Naive B cell (primary cell): ENCODE measurements at places on chromosomes 5 and 9.

DNA sequence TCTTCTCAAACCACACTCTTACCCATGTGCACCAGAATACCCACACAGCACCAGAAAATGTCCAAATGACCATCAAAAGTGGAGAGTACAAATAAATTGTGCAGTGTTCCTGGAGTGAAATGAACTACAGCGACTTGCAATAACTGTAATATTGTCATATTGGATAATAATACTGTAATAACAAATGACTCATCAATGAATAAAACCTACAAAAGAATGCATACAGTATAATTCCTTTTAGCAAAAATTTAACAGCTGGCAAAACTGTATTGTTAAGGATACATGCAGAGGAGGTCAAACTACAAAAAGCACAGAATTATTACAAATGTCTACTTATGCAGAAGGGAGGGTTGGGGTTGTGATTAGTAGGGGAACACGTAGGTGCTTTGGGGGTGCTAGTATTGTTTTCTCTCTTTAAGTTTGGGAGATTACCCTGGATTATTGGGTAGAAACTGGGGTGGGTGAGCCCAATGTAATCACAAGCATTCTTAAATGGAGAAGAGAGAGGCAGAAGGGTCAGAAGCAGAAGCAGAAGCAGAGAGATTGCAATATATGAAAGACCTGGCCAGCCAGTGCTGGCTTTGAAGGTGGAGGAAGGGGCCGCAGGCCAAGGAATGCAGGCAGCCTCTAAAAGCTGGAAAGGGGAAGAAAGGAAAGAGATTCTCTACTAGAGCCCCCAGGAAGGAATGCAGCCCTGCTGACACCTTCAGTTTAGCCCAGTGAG, 21.8 kb downstream of the IRF1 start:
- H3K27me3 ChIP-seq: no peaks in the 10 kb centered on the region
- H3K4me3 ChIP-seq: no peak overlapping the region
- peak overlapping the region; percentile 52 for H3K27ac ChIP-seq
- no peak for DNase-seq
- peaks cover 5% of the 10 kb centered on the region for H3K36me3 ChIP-seq

DNA sequence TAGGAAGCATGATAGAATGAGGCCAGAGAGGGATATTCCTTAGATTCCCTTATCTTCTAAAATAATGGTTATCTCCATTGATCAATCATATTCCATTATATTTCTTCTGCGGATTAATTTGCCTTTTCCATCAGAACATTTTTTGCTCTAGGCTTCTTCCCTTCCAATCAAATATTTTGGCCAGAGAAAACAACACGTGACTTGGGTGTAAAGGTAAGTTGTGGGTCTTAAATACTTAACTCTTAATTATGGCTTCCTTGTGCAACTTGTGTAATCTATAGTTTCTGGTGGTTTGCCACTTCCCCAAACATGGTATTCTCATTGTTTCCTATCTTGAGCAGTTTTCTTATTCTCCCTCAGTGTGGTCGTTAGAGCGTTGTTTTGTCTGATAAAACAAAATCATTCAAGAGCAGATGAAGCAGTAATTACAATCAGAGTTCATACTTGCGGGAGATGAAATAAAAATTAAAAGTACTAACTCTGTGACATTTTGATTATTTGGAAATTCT, 889.3 kb downstream of the MAT2B start:
- no peak overlapping the region for H3K4me3 ChIP-seq
- DNase-seq: no peak
- no peaks in the 10 kb centered on the region for H3K27me3 ChIP-seq
- H3K27ac ChIP-seq: no peak overlapping the region

- peak overlapping the region; percentile 79 for H3K4me3 ChIP-seq
- no peaks in the 10 kb centered on the region for H3K36me3 ChIP-seq
- H3K27me3 ChIP-seq: peaks cover 21% of the 10 kb centered on the region
Measured at GRCh38 chr5:140145256-140145655, 19.5 kb downstream of the IGIP start.

DNA sequence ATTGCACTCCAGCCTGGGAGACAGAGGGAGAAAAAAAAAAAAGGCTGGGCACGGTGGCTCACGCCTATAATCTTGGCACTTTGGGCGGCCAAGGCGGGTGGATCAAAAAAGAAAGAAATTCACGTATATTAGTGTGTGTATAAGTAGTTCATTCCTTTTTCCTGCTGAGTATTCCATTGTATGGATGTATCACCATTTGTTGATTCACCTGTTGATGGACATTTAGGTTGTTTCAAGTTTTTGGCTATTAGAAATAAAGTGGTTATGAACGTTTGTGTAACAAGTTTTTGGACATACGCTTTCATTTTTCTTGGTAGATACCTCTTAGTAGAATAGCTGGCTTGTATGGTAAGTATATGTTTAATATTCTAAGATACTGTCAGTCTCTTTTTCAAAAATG, 28.5 kb downstream of the ZNF131 start:
- no peaks in the 10 kb centered on the region for H3K36me3 ChIP-seq
- no peak for DNase-seq
- no peak overlapping the region for H3K27ac ChIP-seq
- no peaks in the 10 kb centered on the region for H3K27me3 ChIP-seq

- H3K27ac ChIP-seq: no peak overlapping the region
- no peak for DNase-seq
- H3K4me1 ChIP-seq: no peaks in the 10 kb centered on the region
- H3K36me3 ChIP-seq: no peaks in the 10 kb centered on the region
- no peak overlapping the region for H3K4me3 ChIP-seq
Measured at GRCh38 chr5:174305241-174305681, 259.8 kb downstream of the NSG2 start.

DNA sequence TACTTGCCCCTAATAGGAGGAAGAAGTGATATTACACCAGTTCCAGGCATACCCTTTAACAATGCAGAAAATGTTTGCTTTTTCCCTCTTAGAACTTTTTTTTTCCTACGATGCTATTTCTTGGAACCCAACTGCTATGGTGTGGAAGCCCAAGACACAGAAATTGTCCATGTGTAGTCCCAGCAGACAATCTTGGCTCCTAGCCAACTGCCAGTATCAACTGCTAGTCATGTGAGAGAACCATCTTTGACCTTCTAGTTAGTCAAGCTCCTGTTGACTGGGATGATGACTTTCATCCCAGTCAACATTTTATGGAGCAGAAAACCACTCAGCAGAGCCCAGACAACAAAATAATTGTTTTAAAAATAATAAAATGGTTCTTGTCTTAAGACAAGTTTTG, 532.4 kb downstream of the TLR4 start:
- no peaks in the 10 kb centered on the region for H3K4me1 ChIP-seq
- no peaks in the 10 kb centered on the region for H3K36me3 ChIP-seq
- H3K4me3 ChIP-seq: no peak overlapping the region
- H3K27ac ChIP-seq: no peak overlapping the region

- H3K27me3 ChIP-seq: peaks cover 63% of the 10 kb centered on the region
- no peak overlapping the region for H3K27ac ChIP-seq
- H3K36me3 ChIP-seq: no peaks in the 10 kb centered on the region
Measured at GRCh38 chr9:126788046-126788445, 16.8 kb upstream of the ZBTB43 start.

GRCh38 chr9:100731557-100731956, 153.7 kb downstream of the CAVIN4 start:
- no peak for DNase-seq
- no peak overlapping the region for H3K27ac ChIP-seq
- no peaks in the 10 kb centered on the region for H3K27me3 ChIP-seq
- no peaks in the 10 kb centered on the region for H3K36me3 ChIP-seq
- H3K4me1 ChIP-seq: no peaks in the 10 kb centered on the region
- H3K4me3 ChIP-seq: no peak overlapping the region

DNA sequence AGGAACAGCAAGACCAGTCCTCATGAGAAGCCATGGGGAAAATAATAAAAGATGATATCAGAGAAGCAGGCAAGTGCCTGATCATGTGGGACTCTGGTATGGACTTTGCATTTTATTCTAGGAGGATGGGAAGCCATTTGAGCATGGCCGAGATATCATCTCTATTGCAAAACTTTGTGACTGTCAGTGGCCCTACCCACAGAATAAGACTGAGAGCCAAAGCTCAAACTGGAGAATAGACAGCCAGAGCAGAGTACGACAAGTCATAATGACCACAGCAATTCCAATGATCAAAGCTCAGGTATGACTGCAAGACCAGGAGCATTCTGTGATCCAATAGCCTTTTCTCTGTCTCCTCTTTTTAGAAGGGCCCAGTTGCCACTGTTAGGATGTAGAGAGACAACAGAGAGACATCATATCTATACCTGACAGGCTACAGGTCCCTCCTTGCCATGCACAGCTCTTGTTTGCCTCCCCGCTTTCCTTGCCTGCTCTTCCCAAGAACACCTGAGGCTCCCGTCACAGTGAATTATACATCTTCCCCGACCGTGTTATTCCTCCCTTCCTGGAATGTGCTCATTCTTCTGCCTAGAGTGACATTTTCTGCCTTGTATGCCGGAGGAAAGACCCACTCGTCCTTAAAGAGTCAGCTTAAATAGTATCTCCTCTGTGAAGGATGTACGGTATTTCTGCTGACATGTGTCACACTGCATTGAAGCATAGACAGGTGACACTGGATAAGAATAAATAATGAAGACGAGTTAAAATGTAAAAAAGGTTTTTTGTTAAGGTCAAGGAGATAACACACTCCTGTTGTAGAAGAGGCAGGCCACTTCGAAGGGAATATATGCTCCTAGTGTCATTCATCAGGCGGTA, 248.7 kb upstream of the MAP3K1 start:
- H3K4me3 ChIP-seq: no peak overlapping the region
- no peaks in the 10 kb centered on the region for H3K36me3 ChIP-seq
- peak overlapping the region; percentile 38 for H3K27ac ChIP-seq
- DNase-seq: no peak
- no peaks in the 10 kb centered on the region for H3K27me3 ChIP-seq
